AG09319 (cell line): ENCODE measurements at places on chromosomes 12 and 14.

DNA sequence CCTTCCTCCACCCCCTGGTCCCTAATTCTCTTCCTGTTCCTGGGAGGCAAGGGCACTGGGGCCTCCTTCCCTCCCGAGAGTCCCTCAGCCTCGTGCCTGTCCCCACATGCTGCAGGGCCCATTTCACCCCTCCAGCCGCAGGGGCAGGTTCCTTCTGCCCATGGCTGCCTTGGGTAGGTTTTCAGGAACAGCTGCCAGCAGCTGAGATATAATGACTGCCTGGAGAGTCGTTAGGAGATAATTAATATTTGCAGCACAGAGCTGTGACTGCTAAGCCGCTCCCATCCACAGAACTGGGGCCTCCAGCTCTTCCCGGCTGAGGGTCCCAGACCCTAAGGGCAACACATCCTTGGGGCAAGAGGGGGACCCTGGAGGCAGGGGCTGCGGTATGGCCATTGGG, 211.9 kb upstream of the LHX5 start:
- no peak for DNase-seq

- no peak for DNase-seq
Measured at GRCh38 chr14:101109347-101109638, 205.8 kb upstream of the RTL1 start.

DNA sequence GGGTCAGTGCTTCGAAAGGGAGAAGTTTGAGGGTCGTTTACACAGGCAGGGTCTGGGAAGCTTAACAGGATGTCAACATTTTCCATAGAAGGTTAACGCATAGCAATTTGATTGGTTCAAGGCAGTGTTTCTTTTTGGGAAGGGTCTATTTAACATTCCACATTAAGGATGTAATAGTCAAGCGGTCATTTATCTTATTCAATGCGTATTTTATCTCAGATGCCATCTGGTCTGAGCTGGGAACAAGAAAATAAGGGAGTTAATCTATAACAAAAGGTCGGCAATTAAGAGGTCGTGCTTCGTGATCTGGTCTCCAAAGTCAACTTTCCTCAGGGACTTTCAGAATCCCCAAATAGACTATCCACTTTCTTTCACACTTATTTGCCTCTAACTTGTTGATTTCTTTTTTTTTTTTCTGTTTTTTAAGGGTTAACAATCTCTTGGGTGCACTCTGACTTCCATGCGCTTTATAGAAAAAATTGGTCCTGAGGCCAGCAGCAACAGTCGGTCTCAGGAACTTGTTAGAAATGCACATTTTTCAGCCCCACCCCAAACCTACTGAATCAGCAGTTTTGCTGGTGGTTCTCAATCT, 550 bp upstream of the RESF1 start:
- no peak for DNase-seq

GRCh38 chr12:111249018-111249370, 119.9 kb downstream of the PHETA1 start:
- no peak for DNase-seq

DNA sequence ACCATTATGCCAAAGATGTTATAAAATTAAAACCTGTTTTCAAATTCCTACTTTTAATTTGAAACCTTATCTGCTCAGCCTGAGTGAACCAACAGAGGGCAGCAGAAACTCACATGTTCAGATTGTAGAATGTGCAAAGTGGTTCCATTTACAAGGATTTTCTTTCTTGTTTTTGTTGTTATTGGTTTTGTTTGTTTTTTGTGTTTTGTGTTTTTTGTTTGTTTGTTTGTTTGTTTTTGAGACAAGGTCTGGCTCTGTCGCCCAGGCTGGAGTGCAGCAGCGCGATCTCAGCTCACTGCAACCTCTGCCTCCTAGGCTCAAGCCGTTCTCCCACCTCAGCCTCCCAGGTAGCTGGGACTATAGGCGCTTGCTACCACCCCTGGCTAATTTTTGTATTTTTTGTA, 22.8 kb upstream of the GARIN2 start:
- peak; percentile 29 for DNase-seq

GRCh38 chr14:50012644-50013043, 103.7 kb downstream of the VCPKMT start:
- DNase-seq = no peak

GRCh38 chr12:54865683-54866324, 11.5 kb downstream of the MUCL1 start:
- DNase-seq = no peak

GRCh38 chr12:85550924-85551323, 270.9 kb downstream of the ALX1 start:
- no peak for DNase-seq

- no peak for DNase-seq
Measured at GRCh38 chr12:57089271-57090245, 644 bp downstream of the NAB2 start.

DNA sequence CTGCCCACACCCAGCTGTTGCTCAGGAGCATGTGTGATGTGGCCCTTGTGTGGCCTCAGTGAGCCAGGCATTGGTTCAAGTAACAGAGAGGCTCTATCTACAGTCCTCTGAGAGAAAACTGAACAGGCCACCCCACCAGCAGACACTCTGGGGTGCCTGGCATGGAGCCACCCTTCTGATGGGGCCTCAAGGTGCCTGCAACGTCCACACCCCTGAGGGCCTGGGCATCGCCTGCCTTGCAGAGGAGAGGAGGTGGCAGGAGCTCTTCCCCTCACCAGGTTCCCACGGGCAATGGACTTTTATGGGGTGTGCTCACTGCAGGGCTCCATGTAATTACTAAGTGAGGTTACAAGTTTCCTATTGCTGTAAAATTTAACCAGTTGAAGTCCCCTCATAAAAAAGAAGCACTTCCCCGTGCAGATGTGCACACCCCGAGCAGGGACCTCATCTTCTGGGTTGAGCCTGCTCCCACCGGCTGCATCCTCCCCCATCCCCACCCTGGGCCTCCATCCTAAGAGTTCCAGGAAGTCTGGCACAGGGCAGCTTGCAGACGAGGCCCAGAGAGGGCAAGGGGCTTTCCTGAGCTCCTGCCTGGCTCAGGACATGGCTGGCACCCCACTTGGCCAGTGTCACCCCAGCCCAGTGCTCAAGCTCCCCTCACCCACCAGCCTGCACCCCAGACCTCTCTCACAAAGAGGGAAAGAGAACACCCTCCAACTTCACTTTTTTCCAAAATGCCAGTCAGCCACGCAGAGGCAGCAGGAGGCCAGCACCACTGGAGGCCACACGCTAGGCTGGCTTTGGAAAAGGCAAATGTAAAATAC, 270.4 kb upstream of the RTL1 start:
- DNase-seq = no peak

DNA sequence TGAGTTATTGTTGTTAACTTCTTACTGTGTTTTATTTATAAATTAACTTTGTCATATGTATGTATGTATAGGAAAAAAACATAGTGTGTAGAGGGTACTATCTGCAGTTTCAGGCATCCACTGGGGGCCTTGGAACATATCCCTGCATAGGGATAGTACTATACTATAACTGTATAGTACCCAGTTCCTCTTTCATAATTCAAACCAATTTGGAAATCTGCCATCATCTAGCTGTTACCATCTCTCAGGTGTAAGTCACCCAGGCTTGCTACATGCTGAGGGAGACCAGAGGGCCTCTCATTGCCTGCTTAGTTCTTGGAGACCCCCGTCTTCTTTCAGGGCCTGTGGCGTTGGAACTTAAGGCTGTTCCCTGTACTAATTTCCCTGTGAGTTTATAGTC, 12.9 kb upstream of the DCD start:
- no peak for DNase-seq

DNA sequence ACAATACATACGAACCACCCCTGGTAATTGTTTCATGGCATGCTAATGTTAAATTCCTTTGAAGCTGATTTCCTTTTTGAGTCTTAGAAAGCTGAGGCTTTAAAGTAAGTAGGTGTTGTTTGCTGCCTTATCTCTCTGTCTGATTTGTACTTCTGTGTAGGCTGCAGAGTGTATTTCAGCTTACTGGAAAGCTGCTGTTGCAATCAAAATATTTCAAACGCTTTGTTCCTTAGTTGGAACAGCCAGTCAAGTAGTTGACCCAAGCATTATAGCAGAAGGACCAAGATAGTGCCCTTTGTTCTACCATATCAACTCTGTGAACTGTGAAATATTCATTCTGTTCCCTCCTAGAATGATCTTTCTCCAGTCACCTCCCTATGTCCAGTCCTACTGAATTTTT, 3.1 kb downstream of the PKP2 start:
- no peak for DNase-seq

- no peak for DNase-seq
Measured at GRCh38 chr12:132329036-132329719, at the start of gene GALNT9. GALNT9 (minus strand) TSS chr12:132329589; CDS start chr12:132329203, 386 bp downstream.

DNA sequence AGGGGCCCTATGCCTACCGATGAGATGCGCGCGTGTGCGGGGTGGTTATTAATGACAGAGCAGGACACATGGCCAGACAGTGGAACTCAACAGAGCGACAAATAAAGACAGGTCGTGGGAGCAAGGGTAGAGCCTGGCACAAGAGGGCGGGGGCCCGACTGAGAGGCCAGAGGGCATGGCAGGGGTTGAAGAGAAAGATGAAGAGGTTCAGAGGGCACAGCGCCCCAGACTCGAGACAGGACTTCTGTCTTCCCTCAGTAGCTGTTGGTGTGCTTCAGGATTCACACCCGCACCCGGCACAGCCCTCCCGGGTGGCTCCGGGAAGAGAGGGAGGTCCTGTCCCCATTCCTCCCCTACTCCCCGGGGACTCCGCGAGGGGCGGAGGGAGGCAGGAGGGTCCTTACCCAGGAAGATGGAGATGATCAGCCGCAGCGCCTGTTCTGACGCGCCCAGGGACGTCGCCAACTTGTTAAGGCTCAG, 366 bp downstream of the LPCAT3 start:
- no peak for DNase-seq

DNA sequence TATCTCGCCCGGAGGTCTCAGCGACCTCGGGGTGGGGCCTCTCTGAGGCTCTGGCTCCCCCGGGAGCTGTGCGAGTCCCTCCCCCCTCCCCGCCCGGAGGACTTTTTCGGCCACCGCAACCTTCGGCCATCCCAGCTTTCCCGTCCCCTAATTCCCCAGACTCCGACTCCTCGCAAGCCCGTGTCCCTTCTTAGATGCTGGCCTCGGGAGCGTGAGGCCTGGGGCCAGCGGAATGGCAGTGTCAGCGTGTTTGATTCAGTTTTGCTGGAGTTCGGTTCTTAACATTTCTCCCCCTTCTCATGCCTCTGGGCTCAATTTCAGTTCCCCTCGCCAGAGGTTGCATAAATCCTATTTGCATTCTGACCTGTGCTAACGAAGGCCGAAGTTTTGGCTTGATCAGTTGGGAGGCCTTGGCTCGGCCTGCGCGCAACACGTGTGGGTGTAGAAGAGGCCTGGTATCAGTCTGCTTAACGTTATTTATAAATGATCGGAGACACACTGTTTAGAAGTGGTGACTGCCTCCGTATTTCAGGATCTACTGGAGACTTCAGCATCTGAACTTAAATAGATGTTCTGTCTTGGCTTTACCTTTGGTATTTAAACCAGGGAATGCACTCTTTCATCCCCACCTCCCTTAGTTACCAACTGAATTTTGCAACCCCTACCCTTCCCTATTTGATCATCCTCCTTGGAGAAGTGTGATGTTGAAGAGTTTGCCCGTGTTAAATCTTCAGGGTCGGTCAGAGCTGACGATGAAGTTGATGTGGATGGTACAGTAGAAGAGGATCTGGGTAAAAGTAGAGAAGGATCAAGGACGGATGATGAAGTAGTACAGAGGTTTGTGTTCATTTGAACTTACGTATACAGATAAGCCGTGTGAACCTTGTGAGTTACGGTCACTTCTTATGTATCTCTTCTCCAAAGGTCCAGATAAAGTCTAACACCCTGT, 851 bp downstream of the HSP90B1 start:
- no peak for DNase-seq

GRCh38 chr12:68222326-68222725, 3.3 kb downstream of the IL26 start:
- DNase-seq = no peak

GRCh38 chr12:111443586-111443985, 37.9 kb downstream of the SH2B3 start:
- no peak for DNase-seq

DNA sequence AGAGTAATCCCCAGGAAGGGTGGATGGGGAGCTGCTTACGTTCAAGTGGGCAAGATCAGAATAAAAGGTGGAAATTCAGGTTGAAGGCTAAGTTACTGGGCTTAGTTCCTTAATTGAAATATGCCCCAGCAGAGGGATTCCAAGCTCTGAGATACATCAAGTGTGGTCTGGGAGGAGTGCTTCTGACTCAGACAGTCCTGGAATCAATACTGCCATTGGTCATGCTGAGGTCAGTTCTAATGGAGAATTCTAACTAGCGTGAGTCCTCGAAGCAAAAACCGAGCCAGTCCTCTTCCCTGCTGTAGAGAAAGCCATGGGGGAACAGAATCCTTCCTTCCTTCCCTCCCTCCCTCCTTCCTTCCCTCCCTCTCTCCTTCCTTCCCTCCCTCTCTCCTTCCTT, 39.9 kb downstream of the NOS1 start:
- DNase-seq = no peak

- DNase-seq = no peak
Measured at GRCh38 chr14:38254571-38255407, 1.1 kb downstream of the CLEC14A start.

GRCh38 chr12:26271889-26272492, 76.6 kb downstream of the SSPN start:
- no peak for DNase-seq
